ENCODE measurements at places on chromosomes 11 and 22.
A peak's percentile ranks its signal among the peaks of the same experiment; 100 is the strongest.

DNA sequence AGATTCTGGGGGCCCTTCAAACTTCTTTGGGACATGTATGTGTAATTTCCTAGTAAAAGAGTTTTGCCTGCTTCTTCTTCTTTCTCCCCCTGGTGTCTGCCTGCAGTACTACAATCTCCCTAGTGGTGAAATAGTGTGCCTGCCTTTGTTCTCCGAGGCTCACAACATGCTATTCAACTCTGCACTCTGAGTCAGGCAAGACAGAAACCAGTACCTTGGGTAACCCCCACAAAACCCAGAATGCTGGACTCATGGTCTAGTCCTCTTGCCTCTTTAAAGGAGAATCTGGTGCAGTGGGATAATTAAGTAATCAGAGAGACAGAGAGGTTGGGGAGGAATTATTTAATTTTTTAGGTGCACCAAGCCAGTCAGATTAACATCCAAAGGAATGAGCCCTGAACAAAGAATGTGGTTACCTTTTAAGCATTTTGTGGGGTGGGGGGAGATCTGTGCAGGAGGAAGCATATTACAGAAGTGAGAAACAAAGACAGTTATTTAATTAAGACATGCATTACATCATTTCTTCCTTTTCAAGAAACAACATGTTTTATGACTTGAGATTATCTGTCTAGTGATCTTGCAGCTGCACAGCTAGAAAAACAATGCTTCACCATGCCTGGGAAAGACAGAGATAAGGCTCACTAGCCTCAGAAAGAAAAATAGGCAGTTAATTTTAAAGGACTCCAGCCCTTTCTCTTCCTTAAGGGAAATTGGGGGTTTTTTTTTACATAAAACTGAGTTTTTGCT lies 11.0 kb upstream of the MS4A6A start:
- DNase-seq: peak; percentile 77

GRCh38 chr11:134328433-134328832 lies 3.4 kb upstream of the GLB1L2 start:
- DNase-seq: no peak

DNA sequence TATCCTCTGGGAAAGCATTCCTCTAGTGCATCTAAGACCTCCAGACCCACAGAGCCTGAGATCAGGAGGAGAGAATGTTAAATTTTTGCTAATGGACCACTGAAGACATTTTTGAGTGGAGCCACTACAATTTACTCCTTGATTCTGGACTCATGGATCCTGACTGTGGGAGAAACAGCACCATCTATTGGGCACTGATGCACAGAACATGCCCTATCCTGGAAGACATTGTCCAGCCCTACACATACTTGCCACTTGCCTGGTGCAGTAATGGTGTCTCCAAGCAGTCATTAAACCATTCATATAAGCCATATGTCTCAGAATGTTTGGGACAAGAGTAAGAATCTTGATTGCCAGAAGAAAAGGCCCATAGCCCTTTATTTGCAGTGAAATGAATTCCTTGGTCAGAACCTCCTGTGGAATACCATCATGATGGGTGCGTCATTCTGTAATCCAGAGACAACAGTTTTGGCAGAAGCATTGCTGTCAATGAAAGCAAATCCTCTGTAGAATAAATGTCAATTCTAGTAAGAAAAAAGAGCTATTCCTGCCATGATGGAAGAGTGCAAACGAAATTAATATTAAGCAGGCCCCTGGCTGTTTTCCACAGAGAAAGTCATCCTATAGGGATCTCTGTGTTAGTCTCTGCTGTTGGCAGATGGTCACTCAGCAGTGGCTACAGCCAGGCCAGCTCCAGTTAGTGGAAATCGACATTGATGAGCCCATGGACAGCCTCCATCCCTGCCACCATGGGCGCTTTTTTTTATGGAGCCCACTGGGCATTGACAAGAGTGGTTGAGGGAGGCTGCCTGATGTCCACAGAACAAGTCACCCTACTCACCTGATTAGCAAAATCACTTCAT lies 43.5 kb downstream of the GGTLC2 start:
- DNase-seq: peak; percentile 42

GRCh38 chr11:76748948-76749347 lies 34.2 kb upstream of the TSKU start:
- no peak for DNase-seq

GRCh38 chr11:34251589-34251980 lies 106.2 kb downstream of the ABTB2 start:
- no peak for DNase-seq

DNA sequence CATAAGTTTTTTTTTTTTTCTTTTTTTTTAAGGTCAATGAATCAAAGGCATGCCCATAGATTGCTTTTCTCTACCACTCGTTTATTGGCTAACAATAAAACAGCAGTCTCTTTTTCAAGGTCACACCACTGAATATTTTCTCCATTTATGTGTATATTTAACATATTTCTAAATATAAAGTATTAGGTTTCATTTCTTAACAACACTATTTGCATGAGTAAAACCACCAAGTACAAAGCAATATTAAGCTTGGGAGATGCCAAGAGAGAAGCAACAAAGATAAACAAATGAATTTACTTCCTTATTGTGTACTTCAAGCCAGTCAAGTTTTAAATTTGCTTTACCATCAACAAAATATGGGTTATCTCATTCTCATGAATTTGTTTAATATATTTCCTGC lies 708.9 kb upstream of the CCDC179 start:
- DNase-seq: no peak

GRCh38 chr11:12237381-12237784 lies 127.0 kb downstream of the MICAL2 start:
- DNase-seq: no peak

- no peak for DNase-seq
Measured at GRCh38 chr11:15655552-15655951, 540.8 kb downstream of the INSC start.

DNA sequence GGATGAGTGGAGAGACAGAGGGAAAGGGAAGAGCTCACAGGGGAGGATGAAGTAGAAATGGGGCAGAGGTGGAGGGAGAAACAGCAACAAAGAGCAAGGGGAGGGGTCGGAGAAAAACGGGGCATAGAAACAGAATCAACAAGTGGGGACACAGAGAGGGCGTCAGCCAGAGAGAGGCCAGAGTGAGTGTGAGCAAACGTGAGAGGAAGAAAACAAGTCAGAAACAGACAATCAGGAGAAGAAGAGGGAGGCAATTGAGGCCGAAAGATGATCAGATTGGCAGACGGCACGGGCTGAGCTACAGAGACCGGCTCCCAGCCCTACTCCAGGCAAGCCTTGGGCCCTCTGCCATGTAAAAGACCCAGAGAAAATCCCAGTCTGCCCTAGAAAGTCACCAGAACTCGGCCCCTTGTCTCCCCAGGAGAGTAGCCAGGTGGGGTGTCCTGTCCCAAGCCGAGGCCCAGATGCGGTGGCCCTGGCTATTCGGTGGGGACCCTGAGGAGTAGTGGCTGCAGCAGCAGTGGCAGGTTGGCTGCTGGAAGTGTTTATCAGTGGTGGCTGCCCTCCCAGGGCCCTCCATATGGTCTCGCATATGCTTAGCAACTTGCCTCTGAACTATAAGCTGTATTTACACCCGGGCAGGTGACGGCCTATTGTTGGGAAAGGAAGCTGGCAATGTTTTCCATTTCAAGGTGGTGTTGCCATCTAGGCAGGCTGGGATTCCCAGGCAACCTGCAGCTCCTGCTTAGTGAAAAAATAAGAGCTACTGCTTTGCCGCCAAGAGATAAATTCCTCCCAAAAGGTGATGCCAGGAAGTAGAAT lies 14.8 kb upstream of the TSPAN18 start:
- no peak for DNase-seq

DNA sequence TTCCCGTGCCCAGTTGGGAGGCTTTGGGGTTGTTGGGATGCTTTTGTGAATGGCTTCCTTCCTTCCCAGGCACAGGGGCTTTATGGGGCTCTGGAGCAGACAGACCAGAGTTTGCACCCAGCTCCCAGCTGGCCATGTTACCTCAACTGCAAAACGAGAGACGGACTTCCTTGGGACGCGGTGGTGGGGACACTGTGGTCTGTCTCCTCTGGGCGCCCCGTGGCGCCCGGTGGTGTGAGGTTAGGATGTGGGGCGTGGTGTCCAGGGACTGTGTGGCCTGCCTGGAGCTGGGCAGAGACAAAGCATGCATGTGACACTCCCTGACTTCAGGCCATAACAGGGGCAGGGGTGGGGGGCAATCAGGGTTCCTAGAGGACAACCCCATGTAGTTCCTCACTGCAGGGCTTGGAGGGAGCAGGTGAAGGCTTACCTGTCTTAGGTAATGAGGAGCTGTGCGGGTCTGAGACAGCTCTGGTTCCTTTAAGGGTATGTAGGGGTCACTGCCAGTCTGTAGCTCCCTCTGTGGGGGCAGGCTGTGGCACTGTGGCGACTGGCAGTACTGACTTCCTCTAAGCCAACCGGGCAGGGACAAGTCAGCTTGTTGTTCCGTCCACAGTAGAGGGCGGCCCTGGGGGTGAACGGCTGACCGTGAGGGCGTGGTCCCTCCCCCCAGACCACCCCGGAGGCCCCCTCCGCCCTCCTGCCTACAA lies 14.4 kb downstream of the KCNQ1 start:
- no peak for DNase-seq

DNA sequence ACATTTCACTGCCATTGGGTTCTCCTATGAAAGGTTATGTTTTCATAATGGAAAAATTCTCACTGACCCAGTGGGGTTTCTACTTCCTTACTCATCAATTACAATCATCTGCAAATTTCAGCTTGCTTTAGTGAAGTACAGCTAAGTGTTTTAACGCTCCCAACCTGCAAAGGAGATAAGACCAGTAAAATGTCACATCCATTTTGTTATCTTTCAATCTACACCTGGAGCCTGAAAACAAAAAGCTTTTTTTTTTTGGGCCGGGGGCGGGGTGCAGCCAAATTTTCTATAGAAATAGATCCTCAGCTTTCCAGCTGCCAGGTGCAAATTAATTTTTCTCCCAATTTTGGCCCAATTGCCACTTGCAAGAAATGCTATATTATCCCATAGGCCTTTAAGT lies 40.6 kb downstream of the CADM1 start:
- DNase-seq: no peak

DNA sequence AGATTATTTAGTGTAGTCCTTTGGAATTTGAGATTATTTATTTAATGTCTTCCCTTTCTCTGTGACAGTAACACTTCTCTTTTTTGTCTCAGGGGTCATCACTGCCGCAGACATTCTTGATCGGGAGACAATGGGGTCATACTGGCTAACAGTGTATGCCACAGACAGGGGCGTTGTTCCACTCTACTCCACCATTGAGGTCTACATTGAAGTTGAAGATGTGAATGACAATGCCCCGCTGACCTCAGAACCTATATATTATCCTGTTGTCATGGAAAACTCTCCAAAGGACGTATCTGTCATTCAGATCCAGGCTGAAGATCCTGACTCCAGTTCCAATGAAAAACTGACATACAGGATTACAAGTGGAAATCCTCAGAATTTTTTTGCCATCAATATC lies 299.9 kb downstream of the FAT3 start:
- DNase-seq: no peak

GRCh38 chr11:111035746-111036145 lies 209.8 kb upstream of the POU2AF2 start:
- DNase-seq: no peak

- DNase-seq: no peak
Measured at GRCh38 chr11:27437829-27438594, 34.6 kb downstream of the LGR4 start.

GRCh38 chr22:49833340-49834007 lies 5.8 kb upstream of the BRD1 start:
- DNase-seq: no peak

DNA sequence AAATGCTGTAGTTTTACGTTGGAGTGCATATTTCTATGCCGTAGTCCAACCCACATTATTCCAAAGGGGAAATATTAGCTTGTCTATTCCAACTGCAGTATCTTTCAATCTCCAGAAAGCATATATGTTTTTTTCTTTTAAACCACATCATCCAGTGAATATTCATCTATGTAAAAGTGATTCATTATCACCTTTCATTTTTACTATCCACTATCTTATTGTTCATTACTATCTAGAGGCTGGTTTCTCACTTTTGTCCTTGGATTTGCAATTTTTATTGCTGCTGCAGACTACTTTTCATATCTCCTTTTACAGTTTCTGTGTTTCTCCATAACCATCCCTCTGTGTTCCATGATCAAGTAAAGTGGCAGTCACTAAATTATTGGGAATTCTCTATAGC lies 1097.2 kb upstream of the TENM4 start:
- DNase-seq: no peak

- DNase-seq: no peak
Measured at GRCh38 chr11:19499999-19500398, 212.6 kb upstream of the NAV2 start.

- DNase-seq: no peak
Measured at GRCh38 chr11:94792451-94792850, 24.3 kb downstream of the AMOTL1 start.

GRCh38 chr22:49687786-49688515 lies 139.7 kb downstream of the BRD1 start:
- no peak for DNase-seq

DNA sequence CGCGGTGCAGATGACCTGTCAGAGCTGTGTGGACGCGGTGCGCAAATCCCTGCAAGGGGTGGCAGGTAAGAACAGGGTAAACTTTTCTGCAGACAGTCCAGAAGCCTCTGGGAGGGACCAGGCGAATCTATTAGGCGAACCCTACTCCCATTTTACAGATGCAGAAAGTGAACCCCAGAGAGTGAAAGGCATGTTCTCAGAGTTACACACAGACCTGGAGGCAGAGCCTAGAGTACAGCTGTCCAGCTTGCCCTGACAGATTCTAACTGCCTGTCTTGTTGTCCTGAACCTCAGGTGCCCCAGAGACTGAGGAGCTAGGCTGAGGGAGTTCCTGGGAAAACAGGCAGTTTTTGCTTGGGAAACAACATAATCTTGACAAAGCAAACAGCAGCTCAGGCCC lies 665 bp downstream of the CCS start:
- DNase-seq: no peak

DNA sequence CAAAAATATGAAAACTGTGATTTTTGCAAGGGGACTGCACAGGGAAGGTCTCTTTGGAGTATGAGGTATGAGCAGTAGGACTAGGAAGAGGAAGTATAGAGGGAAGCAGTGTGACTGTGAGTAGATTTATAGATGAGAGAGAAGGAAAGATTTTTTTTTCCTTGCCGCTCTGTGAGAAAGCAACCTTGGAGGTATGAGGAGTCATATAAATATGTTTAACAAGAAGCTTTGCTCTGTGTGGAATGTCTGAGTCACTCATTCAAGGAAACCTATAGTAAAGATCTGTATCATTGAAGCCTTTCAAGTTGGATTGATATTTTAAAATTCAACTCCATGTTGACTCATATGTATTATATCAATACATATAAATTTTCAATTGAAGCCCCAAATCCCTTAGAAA lies 26.2 kb downstream of the DNHD1 start:
- no peak for DNase-seq

DNA sequence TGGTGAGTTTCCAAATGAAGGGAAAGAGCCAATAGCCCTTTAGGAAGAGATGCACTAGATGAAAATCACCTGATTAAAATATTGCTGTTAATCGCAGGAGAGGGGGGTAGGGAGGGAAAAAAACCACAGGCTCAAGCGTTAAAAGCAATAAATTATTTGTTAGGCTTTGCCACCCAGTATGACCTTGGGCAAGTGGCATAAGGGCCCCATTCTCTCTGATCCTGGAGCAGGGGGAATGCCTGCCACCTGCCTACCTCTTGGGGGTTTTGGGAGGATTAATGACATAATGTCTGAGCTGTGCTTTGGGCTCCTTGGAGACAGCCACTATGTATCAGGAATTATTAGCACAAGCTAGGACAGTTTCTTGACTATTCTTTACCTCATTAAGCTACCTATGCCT lies 80.0 kb downstream of the ZNRF3 start:
- DNase-seq: no peak

GRCh38 chr11:69193151-69193550 lies 37.4 kb downstream of the SMIM38 start:
- no peak for DNase-seq

GRCh38 chr11:6856871-6857270 lies 6.0 kb upstream of the OR10A2 start:
- no peak for DNase-seq
